ENCODE measurements at places on chromosomes 5 and 9.

- no peak for DNase-seq
Measured at GRCh38 chr9:76561900-76562299, 102.9 kb downstream of the GCNT1 start.

DNA sequence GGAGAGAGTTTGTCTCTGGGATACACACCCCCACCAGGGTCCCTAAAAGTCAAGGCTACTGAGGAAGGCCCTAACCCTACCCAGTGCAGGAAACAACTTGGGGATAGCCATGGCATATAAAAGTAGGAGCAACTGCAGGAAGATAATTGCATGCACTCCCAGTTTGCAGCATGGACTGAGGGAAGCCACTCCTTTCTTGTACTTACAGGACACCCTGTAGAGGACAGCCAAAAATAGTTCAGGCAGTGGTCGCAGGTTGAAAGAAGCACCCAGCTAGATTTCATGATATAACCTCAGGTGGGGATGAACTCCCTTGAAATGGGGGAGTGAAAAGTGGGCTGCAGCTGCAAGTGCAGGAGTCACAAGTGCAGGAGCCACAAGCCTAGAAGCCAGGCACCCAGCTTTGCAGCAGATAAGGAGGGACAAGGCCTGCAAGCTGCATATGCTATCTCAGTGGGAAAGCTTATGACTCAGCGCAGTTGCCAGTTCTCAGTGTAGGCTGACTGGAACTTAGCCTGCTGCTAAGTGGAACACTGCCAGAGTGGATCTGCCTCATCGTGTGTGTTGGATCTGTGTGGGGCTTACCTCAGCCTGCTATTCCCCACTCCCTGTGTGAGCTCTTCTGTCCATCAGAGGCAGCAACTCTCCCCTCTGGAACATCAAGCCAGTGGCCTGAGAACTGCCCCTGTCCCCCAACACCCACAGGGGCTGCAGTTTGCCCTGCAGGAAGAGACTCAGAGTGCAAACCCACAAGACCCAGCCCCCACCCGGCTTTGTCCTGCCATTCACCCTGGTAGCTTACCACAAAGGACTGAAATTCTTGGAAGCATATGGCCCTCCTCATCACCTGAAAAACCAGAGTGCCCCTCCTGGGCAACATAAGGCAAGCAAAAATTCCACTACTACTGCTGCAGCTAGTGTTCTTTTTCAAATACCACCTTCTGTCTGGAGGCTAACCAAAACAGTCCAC lies 42.7 kb downstream of the CYLC2 start:
- no peak for DNase-seq

DNA sequence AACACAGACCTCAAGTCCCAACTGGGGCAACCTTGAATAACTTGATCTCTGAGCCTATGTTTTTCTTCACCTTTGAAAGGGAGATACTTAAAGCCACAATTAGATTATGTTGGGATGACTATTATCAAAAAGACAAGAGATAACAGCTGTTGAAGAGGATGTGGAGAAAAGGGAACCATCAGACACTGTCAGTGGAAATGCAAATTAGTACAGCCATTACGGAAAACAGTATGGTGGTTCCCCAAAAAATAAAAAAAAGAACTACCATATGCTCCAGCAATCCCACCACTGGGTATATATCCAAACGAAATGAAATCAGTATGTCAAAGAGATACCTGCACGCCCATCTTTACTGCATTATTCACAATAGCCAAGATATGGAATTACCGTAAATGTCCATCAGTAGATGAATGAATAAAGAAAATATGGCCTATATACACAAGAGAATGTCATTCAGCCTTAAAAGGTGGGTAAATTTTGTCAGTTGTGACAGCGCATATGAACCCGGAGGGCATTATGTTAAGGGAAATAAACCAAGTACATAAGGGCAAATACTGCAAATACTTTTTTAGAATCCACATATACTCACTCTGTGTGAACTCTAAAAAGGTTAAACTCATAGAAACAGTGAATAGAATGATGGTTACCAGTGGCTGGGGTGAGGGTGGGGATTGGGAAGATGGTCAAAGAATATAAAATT lies 12.7 kb downstream of the FAT2 start:
- DNase-seq = no peak

- DNase-seq = no peak
Measured at GRCh38 chr9:77392328-77392727, 215.0 kb downstream of the VPS13A start.

DNA sequence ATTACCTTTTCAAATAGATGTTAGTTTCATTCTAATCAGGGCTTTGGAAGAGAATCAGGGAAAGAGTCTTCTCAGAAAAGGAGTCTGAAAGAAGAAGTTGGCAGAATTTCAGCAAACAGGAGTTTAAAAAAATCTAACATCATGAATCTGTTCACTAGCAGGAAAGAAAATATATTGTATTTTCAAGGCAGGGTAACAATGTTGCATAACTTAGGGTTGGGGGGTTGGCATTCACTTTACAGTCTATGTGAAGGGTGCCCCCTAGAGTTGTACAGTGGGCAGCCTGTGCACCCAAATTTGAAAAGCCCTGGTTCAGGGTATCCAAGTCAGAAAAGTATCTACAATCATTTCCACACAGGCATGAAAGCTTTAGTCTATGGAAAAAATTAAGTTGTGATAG lies 348.4 kb upstream of the SLC30A5 start:
- no peak for DNase-seq

DNA sequence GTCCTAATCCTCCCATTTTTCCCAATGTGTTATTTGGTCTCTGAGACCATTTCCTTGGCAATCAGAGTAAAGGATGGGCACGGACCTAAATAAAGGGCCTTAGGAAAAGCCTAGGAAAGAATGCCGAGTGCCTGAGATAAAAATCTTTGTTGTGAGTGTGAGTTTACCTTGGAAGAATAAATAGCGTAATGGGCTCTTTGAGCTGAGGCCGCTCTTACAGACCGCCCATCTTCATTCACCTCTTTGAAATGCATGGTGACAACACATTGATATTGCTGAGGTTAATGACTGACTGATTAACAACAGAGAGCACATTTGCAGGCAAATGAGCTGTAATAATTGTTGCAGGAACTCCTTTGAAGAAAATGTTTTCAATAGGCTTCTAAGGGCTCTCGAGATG lies 1967.1 kb upstream of the WWC1 start:
- no peak for DNase-seq

- DNase-seq = no peak
Measured at GRCh38 chr5:83494087-83494620, 22.6 kb downstream of the VCAN start.

All from activated CD4-positive, alpha-beta T cell treated with anti-CD3 and anti-CD28 coated beads, Interleukin-2, amount 50 U/mL, for 4 hours (primary cell).